H54 (cell line): ENCODE measurements at places on chromosomes 1 and 21.

- DNase-seq, result no peak
Observed at GRCh38 chr1:44907893-44908292, 64.8 kb upstream of the PTCH2 start.

- DNase-seq, result peak; percentile 19
Observed at GRCh38 chr1:15141935-15142539, 11.5 kb upstream of the TMEM51 start.

- no peak for DNase-seq
Observed at GRCh38 chr1:38454749-38455441, 404.7 kb downstream of the RRAGC start.

- DNase-seq, result no peak
Observed at GRCh38 chr21:37592496-37592895, 225.9 kb downstream of the DYRK1A start.

DNA sequence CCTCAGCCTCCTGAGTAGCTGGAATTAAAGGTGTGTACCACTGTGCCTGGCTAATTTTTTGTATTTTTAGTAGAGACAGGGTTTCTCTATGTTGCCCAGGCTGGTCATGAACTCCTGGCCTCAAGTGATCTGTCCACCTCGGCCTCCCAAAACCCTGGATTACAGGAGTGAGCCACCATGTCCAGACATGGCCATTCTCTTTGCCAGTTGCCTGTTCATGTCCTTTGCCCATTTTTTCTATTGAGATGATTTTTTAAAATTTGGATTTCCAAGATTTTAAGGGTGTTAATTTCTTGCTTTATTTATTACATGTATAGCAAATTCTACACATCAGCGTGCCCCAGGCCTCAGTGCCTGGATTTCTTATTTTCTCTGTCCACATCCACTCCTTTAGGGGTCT, 2.8 kb downstream of the POLR3GL start:
- DNase-seq, result no peak

DNA sequence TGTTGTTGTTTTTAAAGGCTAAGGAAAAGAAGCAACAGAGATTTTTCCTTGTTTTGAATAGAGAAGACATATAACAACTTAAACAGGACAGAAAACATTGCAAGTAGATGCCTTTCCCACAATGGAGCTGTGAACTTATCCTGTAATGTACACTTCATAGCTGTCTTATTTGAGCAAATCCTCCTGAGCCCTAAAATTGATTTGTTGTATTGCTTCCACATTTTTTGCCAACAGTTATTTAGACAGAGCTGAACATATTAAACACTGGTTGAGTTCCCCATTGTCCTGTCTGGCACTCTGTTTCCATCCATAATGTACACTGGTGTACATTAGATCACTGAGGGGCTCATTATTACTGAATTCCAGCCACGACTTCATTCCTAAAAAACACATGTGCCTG, 32.2 kb downstream of the CACHD1 start:
- no peak for DNase-seq

- DNase-seq, result no peak
Observed at GRCh38 chr1:1630965-1631781, 800 bp upstream of the MMP23B start.

DNA sequence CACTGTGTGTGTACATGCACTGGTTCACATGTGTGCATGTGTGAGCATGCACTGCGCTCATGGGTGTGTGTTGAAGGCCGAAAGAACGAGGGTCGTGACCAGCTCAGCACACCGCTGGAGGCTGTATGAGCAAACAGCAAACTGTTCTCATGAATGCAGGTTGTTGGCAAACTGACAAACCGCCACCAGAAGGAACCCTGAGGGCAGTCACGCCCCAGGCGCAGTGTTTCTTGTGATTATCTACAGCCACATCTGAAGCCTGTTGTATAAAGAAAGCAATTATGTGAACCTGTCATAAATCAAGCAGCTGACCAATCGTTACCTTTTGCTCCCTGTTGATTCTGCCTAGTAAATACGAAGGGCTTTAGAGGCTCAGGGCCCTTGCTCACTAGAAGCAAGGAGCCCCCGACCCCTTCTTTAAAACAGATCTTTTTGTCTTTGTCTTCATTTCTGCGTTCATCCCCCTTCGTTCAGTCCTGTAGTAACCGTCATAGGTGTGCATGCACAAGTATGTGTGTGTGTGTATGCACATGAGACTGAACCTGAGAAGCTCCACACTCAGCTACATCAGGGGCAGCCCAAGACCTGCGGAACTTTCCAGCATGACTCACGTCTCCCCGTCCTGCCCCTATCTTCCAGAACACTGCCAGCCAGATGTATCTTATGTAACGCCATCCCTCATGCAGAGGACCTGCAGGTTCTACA, 16.8 kb upstream of the RIPK4 start:
- peak; percentile 54 for DNase-seq

DNA sequence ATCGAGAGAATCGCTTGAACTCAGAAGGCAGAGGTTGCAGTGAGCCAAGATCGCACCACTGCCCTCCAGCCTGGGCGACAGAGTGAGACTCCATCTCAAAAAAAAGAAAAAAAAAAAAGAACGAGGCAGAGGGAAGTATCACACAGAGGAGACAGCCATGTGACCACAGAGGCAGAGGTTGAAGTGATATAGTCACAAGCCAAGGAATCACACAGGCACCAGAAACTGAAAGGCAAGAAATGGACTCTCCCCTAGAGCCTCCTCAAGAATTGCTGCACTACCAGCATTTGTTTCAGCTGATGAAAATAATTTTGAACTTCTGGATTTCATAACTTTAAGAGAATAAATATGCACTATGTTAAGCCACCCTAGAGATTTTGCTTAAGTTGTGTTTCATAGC, 459.6 kb downstream of the PTPRC start:
- no peak for DNase-seq

DNA sequence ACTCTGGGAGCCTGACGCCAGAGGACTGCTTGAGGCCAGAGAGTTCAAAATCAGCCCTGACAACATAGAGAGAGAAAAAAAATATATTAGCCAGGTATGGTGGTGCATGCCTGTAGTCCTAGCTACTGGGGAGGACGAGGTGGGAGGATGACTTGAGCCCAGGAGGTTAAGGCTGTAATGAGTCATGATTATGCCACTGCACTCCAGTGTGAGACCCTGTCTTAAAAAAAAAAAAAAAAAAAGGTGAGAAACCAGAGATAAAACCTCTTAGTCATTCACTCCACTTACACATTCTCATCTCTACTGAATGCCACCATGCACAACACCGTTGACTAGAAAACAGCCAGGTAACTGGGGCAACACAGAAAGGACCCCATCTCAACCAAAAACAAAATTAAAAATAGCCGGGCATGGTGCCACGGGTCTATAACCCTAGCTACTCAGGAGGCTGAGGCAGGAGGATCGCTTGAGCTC, 178.1 kb downstream of the SLC45A1 start:
- DNase-seq, result no peak

DNA sequence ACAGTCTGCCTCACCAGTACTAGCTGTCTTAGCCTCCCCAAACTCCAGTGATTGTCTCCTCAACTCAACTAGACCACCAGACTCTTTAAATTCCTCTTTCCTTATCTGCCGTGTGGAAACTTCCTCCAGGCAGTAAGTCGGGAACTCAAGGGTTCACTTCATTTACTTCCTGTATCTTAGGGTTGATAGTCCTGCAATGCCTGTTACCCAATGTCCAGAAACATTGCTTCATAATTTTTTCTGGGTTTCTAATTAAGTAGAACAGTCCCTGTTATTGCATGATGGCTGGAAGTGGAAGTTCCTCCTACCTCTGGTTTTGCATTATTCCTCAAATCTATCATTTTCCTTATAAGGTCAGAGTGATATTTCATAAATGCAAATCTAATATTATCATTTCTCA, 60.8 kb upstream of the RNF11 start:
- DNase-seq, result no peak

DNA sequence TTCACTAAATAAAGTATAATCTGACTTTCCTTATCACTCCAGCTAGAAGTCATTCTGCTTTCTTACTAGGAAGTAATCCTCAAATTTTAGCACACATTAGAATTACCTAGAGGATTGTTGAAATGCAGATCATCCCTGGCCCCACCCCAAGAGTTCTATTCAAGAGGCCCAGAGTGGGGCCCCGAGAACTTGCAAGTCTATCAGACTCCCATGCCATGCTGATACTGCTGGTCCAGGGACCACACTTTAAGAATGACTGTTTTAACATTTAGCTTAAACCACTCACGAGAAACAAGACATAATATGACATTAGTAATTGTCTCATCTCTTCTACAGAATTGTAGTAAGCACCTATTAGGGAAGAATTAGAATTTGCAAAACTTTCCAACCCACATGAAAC, 7.7 kb upstream of the SYNJ1 start:
- no peak for DNase-seq

- no peak for DNase-seq
Observed at GRCh38 chr1:6584126-6585080, 4.6 kb downstream of the ZBTB48 start.

- no peak for DNase-seq
Observed at GRCh38 chr1:243454328-243454997, 198.6 kb downstream of the SDCCAG8 start.

DNA sequence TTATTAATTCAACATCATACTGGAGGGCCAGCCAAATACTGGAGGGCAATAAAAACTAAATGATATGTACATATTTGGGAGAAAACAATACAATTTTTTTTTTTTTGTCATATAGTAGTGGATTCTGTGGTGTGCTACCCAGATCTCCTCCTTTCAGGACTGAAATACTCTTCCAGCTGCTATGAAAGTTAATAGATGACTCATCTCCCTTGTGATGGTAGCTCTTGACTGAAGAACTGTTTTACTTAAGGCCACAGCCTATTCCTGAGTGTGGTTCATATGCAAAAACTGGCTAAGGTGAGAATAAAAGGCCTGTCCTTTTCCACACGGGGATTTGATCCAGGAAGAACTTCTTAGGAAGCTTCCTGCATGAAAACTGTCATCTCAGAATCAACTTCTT, 307.9 kb downstream of the HLX start:
- no peak for DNase-seq

DNA sequence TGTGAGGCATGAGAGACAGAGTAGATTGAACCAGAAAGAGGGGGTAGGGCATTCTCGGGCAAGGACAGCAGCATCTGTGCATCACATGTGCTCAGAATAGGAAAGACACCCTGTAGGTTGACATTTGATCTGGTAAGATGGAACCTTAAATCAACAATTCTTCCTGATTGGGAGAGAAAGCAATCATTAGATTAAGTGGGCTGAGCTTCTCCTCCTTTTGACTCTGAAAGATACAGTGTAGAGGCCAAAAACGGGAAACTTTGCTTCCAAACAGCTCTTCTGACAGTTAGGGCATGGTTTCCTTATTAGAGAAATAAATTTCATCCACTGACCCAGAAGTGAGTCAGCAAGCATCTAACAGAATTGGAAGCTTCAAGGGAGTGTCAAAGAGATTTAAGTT, 9.7 kb downstream of the KIF14 start:
- DNase-seq, result no peak

DNA sequence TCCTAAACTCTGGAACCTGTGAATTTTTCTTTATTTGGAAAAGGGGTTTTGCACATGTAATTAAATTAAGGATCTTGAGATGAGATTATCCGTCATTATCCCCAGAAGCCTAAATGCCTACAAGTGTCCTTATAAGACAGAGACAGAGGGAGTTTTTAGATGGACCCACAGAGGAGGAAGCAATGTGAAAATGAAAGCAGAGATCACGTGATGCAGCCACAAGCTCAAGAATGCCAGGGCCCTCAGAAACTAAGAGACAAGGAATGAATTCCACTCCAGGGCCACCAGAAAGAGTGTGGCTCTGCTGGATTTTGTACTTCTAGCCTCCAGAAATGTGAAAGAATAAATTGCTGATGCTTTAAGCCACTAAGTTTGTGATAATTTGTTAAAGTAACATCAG, 183.6 kb upstream of the UBE2U start:
- peak; percentile 19 for DNase-seq

GRCh38 chr1:198253259-198253658, 96.5 kb downstream of the NEK7 start:
- DNase-seq, result no peak

DNA sequence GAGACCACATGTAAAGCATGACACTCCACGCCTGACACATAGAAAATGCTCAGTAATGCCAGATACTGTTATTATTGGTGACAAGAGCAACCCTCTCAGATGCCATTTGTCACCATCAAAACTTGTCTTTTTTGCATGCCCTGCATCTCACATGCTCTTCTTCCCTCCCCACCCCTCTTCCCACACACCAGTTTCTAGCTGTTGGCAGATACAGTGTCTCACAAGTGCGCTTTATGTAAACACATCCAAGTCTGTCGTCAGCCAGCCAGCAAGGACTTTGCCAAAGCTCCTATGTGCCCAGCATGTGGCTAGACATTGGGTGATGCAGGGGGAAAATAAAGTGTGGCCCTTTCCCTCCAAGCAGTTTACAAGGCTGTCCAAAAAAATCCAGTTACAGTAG, 44.9 kb upstream of the EPHA8 start:
- no peak for DNase-seq

GRCh38 chr1:42936309-42937078, 22.2 kb downstream of the SLC2A1 start:
- DNase-seq, result peak; percentile 72

DNA sequence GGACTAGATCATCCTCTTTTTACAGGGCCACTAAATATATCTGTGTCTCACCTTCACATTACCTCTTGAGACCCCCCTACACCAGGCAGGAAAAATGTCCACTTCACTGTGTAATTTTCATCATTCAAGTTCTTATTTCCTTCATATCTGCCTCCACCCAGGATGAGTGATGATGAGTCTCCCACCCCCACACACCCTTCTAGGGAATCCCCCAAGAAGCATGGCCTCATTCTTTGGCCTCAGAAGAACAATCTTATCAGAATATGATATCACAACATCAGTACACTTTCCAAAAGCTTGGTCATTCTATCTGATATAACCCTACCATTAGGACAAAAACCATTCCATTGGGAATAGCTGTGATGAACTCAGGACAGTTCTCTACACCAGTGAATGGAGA, 170.3 kb upstream of the DUSP10 start:
- DNase-seq, result no peak

GRCh38 chr1:40303790-40304189, 13.3 kb downstream of the COL9A2 start:
- no peak for DNase-seq

DNA sequence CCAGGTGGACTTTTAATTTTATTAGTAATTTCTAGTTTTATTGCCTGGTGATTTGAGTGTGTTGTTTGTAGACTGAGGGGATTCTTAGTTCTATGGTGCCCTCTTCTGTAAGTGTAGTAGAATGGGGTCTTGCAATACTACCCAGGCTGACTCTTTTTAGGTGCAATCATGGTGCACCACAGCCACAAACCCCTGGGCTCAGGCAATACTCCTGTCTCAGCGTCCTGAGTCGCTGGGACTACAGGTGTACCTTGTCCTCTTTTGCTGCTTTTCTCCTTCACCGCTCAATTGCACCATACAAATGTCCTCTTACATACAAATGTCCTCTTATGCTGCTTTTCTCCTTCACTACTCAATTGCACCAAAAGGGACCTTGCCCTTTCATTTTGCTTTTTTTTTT, 43.1 kb downstream of the SCP2 start:
- DNase-seq, result no peak

GRCh38 chr1:6762060-6762459, 23.2 kb upstream of the CAMTA1 start:
- no peak for DNase-seq

- no peak for DNase-seq
Observed at GRCh38 chr1:184152434-184152898, 100.9 kb downstream of the TSEN15 start.
